Stromal cell of bone marrow (primary cell): ENCODE measurements at places on chromosomes 3 and 15.

DNA sequence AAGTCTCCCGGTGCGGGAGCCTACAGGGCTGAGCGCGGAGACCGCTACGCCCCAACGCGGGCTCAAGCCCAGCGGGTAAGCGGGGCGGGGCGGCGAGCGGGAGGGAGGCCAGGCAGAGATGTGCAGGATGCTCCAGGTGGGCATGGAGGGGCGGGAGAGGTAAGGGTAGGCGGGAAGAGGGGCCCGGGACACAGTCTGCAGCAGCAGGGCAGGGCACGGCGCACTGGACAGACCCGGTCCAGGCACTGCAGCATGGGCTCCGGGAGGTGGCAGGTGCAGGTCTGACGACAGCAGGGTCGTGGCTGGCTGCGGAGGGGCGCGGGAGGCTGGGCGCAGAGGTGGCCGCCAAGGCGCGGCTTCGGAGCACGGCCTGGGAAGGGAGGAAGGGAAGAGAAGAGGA, 102.8 kb downstream of the GABRB3 start:
- no peak for DNase-seq

- no peak for DNase-seq
Measured at GRCh38 chr3:22885039-22885438, 318.1 kb upstream of the UBE2E2 start.

DNA sequence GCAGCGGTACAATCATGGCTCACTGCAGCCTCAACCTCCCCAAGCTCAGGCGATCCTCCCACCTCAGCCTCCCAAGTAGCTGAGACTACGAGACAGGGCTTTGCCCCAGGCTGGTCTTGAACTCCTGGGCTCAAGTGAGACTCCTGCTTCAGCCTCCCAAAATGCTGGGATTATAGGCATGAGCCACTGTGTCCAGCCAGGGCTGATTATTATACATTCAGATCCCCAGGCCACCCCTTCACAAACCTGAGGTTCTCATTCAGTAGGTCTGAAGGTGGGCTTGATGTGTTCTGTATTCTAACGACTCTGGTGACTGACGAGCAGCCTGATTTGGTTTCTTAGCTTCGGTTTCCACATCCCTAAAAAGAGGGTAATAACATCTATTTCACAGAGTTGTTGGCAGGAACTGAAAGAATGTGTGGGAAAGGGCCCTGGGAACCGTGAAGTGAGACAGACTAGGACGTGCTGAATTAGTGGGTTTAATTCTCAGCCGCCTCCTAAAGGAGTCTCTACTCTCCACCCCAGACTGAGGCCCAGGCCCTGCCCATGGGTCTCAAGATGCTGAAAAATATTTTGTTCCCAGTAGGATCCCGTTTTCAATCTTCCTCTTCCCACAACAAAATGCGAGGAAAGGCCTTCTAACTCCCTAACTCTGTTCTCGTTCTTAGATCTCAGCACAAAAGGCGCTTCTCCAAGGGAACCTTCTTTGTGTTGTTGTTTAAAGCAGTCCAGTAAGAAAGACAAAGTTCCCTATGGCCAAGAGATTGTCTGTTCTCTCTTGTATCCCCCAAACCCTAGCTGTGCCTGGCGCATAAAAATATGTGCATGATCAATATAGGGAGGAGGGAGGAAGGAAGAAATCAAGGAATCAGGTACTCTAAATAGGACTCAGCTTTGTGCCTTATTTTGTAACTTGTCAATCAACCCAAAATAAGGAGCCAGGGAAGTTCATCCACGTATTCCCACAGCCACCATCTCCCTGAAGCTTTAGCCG, 210.0 kb upstream of the TOPAZ1 start:
- DNase-seq: no peak

DNA sequence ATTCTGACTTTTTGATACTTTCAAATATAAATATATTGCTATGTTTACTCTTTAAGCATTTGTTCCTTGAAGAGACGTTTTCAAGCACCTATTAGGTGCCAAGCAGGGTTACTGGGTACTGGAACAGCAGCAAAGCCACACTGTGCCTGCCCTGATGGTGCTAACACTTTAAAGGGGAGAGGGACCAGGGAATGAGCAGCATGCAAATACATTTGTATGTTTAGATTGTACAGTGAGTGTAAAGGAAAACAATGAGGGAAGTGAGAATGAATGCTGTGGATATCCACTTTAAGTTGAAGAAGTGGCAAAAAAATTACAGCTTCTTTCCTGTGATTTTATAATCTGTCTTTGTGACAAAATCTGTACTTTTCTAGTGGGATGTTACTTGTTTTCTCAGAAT, 400.2 kb upstream of the ATP11B start:
- no peak for DNase-seq

GRCh38 chr15:74159773-74160172, 13.7 kb upstream of the ISLR start:
- DNase-seq: no peak

DNA sequence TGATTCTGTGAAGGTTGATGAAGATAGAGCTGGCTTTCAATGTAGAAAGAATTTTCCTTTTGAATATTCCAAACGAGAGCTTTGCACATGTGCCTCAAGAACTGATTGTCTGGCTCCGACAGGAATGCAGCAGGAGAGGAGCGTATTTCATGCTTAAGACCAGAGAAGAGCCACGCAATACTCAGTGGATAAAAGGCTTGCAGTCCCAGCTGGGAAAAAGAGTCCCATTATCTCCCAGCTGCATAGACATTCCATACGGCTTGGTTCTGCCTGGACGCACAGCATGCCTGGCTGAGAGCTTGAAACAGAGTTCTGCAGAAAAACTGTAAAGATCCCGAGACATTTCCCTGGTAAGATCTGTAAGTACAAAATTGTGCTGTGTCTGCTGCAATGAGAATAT, at the start of gene CNTN6:
CNTN6 (plus strand) TSS at position 254 of the 400 bp plus-strand sequence. CDS start 54,985 bp downstream, outside the sequence.
- DNase-seq: no peak

DNA sequence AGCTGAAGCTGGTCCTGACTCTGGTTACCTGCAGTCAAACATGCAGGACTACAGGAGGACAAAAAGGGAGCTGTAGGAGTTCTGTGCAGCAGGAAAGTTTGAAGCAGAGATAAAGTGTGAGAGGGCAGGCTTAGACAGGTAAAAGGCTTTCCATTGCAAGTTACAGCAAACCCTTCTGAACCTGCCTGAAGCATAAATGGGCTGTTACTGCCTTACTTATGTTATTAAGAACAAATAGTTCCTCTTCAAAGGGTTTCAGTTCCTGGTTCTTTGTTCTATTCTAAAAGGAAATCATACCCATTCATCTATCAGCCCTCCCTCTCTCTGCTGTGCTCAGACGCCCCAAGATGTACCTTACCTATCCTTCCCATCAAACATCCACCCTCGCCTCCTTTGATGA, 52.4 kb upstream of the CACNA2D3 start:
- no peak for DNase-seq

- no peak for DNase-seq
Measured at GRCh38 chr3:169954142-169954756, 12.4 kb upstream of the SEC62 start.

GRCh38 chr15:85415783-85416182, 35.4 kb downstream of the AKAP13 start:
- no peak for DNase-seq

GRCh38 chr3:69072928-69073327, 7.2 kb downstream of the UBA3 start:
- no peak for DNase-seq

GRCh38 chr15:33982516-33982915, 14.2 kb downstream of the CHRM5 start:
- DNase-seq: no peak

GRCh38 chr3:173933113-173933512, 535.6 kb downstream of the NLGN1 start:
- no peak for DNase-seq

DNA sequence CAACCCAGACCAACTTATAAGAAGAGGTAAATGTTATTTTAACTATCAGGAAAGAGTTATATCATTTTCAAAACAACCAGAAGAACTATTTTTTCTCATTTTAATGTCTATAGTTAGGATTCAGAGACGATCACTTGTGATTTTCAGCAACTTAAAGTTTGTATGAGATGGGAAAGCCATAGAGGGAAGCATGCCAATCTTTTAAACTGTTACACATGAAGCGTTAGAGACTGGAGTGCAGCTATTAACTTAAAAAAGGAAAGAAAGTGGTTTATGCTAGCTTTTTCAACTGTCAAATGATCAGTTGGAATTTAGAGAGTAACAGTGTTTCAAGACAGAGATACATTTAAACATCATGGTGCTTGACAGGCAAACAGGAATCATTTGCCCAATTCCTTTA, 91.7 kb upstream of the LPP start:
- no peak for DNase-seq

DNA sequence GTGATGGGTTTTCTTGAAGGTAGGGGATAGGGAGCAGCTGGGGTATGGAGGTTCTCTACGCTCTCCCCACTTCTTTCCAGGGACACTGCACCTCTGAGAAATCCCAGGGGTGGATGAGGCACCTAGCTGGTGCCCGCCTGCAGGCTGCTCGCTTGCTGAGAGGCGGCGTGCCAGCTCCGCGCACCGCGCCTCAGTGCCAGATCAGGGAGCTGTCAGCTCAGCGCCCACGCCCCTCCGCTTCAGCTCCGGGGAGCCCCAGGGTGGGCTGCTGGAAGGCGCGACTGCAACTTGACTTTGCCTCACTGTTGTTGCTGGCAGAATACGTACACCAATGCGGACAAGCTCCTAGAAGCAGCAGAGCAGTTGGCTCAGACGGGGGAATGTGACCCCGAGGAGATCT, 345.7 kb upstream of the UMPS start:
- DNase-seq: no peak

GRCh38 chr3:72234391-72234790, 449.4 kb upstream of the PROK2 start:
- peak; percentile 86 for DNase-seq

GRCh38 chr15:83626171-83626802, 27.6 kb upstream of the ADAMTSL3 start:
- peak; percentile 44 for DNase-seq

- DNase-seq: no peak
Measured at GRCh38 chr3:126209741-126210140, 29.4 kb upstream of the ALDH1L1 start.

- DNase-seq: no peak
Measured at GRCh38 chr3:126288314-126288713, 68.9 kb downstream of the KLF15 start.

GRCh38 chr3:137012097-137012501, 54.3 kb downstream of the IL20RB start:
- peak; percentile 66 for DNase-seq

DNA sequence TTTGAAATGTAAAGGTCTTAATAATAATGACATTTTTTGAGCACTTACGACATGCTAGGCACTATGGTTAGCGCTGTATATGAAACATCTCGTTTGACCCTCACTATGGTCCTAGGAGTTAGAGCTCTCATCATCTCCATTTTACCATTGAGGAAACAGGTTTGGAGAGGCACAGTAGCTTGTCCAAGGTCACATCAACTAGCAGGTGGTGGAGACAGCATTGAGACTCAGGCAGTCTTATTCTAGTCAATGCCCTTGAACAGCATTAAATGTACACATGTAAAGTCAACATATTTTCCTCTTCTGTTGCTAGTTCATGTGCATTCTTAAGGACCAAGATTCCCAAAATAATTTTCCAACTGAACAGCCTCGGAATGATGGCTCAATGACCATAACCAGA, 4.8 kb downstream of the ARHGEF3 start:
- no peak for DNase-seq

GRCh38 chr3:3178498-3179328, 778 bp downstream of the CRBN start:
- DNase-seq: no peak

- no peak for DNase-seq
Measured at GRCh38 chr15:95995375-95996168, 334.9 kb upstream of the NR2F2 start.

- DNase-seq: no peak
Measured at GRCh38 chr3:57942388-57942787, 65.8 kb upstream of the FLNB start.

- no peak for DNase-seq
Measured at GRCh38 chr3:138717348-138717747, 108.8 kb downstream of the FAIM start.

- no peak for DNase-seq
Measured at GRCh38 chr15:45734260-45734711, 99.5 kb downstream of the SQOR start.

DNA sequence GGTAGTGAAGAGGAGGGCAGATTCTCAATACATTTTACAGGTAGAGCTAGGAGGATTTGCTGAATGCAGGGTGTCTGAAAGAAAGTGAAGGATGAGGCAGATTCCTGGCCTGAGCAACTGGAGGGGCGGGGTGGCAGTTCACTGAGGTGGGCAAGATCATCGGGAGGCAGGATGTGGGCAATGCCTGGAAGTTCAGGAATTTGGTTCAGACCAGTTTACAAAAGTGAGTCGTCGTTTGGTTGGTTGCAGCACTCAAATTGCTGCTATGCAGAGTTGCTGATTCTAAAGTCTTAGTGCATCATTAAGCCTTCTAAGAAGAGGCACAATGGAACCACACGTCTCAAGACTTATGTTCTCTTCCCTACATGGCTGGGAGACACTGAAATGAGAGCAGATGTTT, 134.0 kb downstream of the MFSD1 start:
- DNase-seq: no peak

DNA sequence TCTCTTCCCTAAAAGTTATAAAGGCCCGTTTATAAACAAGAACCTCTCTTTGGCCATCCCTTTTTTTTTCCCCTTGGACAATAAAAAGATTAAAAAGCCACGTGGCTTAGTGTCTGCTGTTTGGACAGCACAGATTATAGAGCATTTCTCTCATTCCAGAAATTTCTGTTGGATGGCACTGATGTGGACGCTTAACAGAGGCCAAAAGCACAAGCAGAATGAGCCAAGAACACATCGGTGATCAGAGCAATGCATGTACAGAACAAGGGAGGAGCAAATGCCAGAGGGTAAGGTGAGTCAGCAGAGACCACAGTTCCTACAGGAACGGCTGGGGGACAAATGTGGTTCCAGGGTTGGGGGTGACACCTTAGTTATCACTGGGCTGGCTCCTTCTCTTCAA, 30.3 kb upstream of the CTNNB1 start:
- no peak for DNase-seq

- no peak for DNase-seq
Measured at GRCh38 chr3:156816091-156816793, 9.9 kb upstream of the LEKR1 start.

GRCh38 chr3:53023072-53023823, 22.6 kb downstream of the SFMBT1 start:
- DNase-seq: no peak

DNA sequence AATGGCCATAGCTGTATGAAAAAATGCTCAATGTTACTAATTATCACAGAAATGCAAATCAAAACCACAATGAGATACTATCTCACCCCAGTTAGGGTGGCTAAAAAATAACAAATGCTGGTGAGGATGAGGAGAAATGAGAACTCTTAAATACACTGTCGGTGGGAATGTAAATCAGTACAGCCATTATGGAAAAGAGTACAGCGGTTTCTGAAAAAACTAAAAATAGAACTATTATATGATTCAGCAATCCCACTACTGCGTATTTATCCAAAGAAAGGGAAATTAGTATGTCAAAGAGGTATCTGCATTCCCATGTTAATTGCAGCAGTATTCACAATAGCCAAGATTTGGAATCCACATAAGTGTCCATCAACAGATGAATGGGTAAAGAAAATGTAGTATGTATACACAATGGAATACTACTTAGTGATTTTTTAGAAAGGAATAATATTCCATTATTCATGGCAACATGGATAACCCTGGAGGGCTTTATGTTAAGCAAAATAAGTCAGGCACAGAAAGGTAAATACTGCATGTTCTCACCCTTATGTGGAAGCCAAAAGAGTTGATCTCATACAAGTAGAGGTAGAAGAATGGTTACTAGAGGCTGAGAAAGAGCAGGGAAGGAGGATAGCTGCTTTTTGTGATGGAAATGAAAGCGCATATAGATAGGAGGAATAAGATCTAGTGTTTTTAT, 35.0 kb downstream of the SERP1 start:
- no peak for DNase-seq

GRCh38 chr3:111072031-111072921, 660 bp downstream of the NECTIN3 start:
- DNase-seq: no peak
